Lower lobe of right lung (tissue), 2 donors: ENCODE measurements at places on chromosomes 5 and 9.

DNA sequence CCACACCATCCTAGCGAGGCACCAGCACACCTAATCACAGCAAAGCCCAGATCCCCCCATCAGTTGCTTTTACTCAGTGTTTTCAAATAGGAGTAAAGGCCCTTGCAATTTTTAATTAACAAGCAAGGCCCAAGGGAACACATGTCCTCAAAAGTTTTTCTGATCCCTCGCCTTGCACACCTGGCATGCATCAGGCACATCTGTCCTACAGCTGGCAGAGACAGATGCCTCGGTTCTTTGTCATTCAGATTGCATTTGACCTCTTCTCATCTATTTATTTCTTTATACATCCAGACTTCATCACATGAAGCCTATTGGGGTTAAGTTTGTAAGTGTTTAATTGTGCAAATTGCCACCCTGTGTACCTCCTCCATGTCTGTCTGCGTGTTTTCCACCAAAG lies 241.4 kb downstream of the MARCHF11 start:
- DNase-seq = no peak
- H3K4me1 ChIP-seq = no peaks in the 10 kb centered on the region
- H3K4me3 ChIP-seq = no peak overlapping the region
- H3K27me3 ChIP-seq = no peaks in the 10 kb centered on the region
- peaks cover 7% of the 10 kb centered on the region for H3K36me3 ChIP-seq

- no peak for DNase-seq
- no peaks in the 10 kb centered on the region for H3K36me3 ChIP-seq
- no peak overlapping the region for H3K27ac ChIP-seq
- H3K4me3 ChIP-seq = no peak overlapping the region
- H3K4me1 ChIP-seq = no peaks in the 10 kb centered on the region
- H3K27me3 ChIP-seq = no peaks in the 10 kb centered on the region
These were observed 469.9 kb downstream of the ARHGEF28 start for GRCh38 chr5:74095871-74096270.

- H3K36me3 ChIP-seq = no peaks in the 10 kb centered on the region
- no peak overlapping the region for H3K27ac ChIP-seq
- no peaks in the 10 kb centered on the region for H3K4me1 ChIP-seq
- H3K4me3 ChIP-seq = no peak overlapping the region
- H3K27me3 ChIP-seq = no peaks in the 10 kb centered on the region
These were observed 19.7 kb upstream of the CCNH start for GRCh38 chr5:87432460-87432859.

DNA sequence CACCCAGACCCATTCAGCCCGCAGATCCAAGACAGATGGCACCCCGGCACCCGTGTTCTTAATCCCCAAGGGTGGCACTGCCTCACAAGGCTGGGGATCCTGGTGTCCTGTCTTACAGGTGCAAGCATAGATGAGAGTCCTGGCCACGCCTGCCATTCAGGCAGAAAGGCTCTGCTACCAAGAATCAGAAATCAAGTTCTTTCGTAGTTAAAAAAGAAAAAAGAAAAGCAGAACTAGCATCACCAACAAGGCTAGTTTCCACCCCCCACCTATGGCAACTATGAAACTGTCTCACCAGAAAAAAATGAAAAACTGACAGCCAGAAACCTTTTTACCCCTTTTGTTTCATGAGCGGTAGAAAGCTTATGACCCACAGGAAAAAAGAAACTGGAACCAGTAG lies 170.4 kb downstream of the SYK start:
- H3K4me3 ChIP-seq = no peak overlapping the region
- no peak overlapping the region for H3K27ac ChIP-seq
- no peaks in the 10 kb centered on the region for H3K4me1 ChIP-seq
- no peaks in the 10 kb centered on the region for H3K27me3 ChIP-seq
- H3K36me3 ChIP-seq = no peaks in the 10 kb centered on the region

GRCh38 chr9:98373609-98374008 lies 118.2 kb upstream of the TBC1D2 start:
- no peaks in the 10 kb centered on the region for H3K36me3 ChIP-seq
- no peaks in the 10 kb centered on the region for H3K27me3 ChIP-seq
- no peak overlapping the region for H3K27ac ChIP-seq
- no peak overlapping the region for H3K4me3 ChIP-seq

- H3K36me3 ChIP-seq = no peaks in the 10 kb centered on the region
- no peak for DNase-seq
- no peak overlapping the region for H3K4me3 ChIP-seq
- no peak overlapping the region for H3K27ac ChIP-seq
- no peaks in the 10 kb centered on the region for H3K27me3 ChIP-seq
These were observed 122.2 kb upstream of the FBXL7 start for GRCh38 chr5:15377573-15378340.

GRCh38 chr5:127564002-127564769 lies 46.7 kb downstream of the PRRC1 start:
- no peaks in the 10 kb centered on the region for H3K36me3 ChIP-seq
- no peaks in the 10 kb centered on the region for H3K27me3 ChIP-seq
- DNase-seq = no peak
- H3K27ac ChIP-seq = no peak overlapping the region

DNA sequence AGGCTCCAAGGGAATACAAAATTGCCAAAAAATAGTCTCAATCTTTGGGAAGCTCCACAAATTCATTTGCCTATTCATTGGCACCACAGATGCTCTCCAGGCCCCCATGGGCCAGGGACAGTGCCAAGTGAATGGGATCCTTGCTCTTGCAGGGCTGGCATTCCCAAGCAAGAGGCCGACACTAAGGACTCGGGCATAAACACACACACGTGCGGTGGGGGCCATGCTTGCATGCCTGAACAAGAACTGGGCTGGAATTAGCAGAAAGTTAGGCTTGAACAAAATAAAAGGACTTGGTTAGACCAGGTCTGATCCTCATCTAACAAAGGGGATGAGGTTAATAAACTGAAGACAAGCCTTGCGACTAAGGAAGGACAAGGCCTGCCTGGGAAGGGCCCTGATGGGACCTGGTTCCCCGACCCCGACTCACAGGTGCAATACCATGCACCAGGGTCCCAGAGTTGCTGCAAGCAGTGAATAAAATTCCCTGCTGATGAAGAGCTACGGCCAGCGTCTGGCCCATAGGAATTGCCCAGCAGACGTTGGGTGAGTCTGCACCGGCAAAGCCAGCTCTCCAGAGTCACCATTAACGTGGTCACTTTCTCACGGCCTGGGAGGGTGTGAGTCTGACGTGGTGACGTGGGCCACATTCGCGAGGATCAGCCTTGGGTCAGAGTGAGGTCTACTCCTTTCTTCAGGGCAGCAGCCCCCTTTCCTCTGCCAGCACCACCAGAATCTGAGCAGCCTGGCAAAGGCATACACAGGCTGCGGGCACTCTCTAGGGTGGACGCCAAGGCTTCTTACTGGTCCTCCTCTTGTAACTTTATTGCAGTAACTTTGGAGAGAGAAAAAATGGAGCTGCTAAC lies 77.4 kb upstream of the FCN1 start:
- H3K27ac ChIP-seq = no peak overlapping the region
- no peaks in the 10 kb centered on the region for H3K4me1 ChIP-seq
- DNase-seq = no peak
- no peak overlapping the region for H3K4me3 ChIP-seq
- no peaks in the 10 kb centered on the region for H3K36me3 ChIP-seq
- H3K27me3 ChIP-seq = no peaks in the 10 kb centered on the region

DNA sequence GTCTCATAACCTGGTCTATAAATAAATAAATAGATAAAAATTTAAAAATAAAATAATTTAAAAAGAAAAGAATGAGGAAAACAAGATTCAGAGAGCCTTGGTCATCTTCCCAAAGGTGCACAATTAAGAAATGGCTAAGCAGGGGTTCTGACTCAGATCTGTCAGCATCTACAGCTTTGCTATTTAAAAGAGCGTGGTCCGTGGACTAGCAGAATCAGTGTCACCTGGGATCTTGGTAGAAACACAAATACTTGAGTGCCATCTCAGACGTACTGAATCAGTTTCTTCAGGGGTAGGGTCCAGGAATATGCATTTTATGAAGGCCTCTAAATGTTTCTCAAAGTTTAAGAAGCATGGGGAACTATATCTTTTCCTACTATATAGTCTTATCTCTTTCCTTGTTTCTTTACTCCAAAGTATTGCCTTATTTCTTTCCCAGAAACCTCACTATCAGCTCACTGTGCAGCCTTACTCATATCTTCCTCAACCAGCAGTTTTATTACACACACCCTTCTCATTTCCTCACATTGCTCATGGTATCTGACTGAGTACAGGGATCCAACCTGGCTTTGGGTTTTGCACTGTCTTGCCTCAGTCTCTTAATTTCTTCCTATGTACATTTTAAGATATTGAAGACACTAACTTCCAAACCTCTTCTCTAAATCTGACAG lies 58.6 kb downstream of the TMC1 start:
- peaks cover 15% of the 10 kb centered on the region for H3K4me1 ChIP-seq
- DNase-seq = no peak
- no peak overlapping the region for H3K27ac ChIP-seq
- no peak overlapping the region for H3K4me3 ChIP-seq

- no peak overlapping the region for H3K4me3 ChIP-seq
- no peak overlapping the region for H3K27ac ChIP-seq
- no peak for DNase-seq
- H3K36me3 ChIP-seq = no peaks in the 10 kb centered on the region
These were observed 56.6 kb downstream of the HSD17B3 start for GRCh38 chr9:96245399-96245798.

- no peaks in the 10 kb centered on the region for H3K27me3 ChIP-seq
- peak; percentile 62 for DNase-seq
- no peaks in the 10 kb centered on the region for H3K4me1 ChIP-seq
- no peak overlapping the region for H3K4me3 ChIP-seq
These were observed 7.6 kb downstream of the CRAT start for GRCh38 chr9:129102791-129103594.
